HTR-8/SVneo (cell line): ENCODE measurements at places on chromosomes 3 and 15.

DNA sequence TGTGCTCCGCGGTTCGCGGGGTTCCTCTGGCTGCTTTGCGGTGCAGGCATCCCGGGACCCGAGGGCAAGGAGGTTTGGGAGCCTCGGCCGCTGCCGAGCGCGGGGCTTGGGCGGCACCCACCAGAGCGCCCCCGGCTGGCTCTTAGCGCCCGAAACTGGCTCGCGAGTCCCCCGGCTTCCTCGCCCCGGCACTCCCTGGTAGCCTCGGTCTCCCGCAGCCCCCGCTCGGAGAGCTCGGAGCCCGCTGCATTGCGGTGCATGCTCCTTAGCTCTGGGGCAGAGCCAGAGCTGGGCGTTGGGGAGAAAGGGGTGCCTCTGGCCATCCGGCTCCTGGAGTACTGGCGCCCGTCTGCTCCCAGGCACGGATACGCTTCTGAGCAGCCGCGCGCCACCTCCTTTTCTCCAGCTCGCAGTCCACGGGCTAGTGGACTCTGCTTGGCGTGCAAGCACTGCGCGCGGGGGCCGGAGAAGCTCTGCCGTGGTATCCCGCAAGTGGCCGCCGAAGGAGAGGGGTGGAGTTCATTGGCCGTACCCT lies 753 bp downstream of the EPHB1 start:
- DNase-seq: no peak

GRCh38 chr3:133820129-133820528 lies 14.5 kb downstream of the SRPRB start:
- DNase-seq: no peak

- no peak for DNase-seq
Observed at GRCh38 chr3:82002986-82003642, 241.7 kb upstream of the GBE1 start.

DNA sequence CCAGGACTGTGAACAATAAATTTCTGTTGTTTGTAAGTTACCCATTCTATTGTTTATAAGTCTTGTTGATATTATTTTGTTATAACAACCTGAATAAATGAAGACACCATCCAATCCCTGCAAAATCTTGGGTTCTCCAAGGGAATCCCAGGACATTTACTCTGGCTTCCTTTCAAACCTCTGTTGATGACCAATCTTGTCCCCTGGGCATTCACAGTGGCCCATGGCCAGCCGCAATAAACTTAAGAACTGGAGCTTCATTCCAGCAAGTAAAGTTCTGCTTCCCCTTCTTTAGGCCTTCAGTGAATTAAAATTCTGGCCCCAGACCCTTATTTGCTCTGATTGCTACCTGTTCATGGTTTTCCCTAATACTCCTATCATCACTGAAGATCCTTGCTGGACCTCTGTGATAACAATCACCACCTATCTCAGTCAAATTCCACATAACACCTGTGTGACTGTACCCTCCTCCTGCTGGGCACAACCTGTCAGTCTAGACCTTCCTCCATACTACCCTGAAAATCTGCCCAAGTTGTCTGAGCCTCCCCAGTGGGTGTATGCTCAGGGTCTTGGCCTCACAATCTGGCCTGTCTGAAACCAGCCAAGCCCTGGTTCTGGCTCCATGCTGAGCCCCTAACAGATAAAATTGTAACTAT lies 153.1 kb downstream of the SEMA6D start:
- no peak for DNase-seq

DNA sequence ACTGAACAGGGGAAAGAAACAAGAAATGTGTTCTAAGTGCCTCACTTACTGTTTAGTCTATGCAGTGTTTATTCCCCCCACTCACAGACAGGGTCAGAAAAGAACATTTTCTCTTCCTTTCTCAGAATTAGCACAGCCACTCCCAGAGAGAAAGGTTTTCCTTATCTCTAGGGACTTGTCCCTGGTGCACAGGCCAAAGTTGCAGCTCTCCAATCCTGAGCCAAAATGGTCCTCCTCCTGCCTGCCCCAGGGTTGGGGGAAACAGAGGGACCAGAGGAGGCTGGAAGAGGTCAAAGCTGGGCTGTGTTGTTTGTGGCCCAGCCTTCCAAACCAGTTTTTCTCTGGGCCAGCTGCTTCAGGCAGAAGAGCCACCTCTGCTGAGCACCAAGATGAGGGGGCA lies 12.0 kb downstream of the RAB6B start:
- no peak for DNase-seq

DNA sequence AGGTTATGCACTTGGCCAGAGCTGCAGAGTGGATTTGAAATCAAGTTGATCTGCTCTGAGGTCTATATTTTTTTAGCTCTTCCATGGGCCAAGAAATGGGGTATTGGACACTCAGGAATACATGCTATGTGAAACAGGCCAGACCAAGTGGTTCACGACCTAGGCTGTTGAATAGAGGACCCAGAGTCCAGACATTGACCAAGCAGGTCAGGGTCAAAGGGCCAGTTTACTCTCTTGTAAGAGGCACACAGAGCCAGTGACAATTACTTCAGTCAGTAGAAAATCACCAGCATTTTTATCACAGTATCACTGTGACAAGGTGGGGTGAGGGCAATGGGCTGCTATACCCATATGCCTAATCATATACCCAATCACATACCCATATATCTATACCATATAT lies 320.6 kb upstream of the RORA start:
- no peak for DNase-seq

DNA sequence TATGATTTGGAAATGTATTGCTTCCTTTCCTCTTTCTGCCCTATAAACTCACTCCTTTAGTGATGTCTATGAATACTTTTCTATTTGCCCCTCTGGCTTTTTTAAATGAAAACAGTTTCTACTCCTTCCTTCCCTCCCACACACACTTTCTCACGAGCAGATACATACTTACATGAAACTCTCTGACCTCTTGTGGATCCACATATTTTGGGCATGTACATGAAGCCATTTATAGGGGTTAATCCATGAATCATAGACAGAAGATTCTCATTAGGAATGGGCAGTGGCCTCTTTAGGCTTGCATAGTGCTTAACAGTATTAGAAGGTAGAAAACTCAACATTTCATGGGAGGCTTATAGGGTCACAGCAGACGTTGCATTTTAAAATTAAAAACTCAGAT lies 24.8 kb downstream of the ANAPC13 start:
- no peak for DNase-seq

GRCh38 chr3:7546253-7546652 lies 685.3 kb downstream of the GRM7 start:
- DNase-seq: no peak

DNA sequence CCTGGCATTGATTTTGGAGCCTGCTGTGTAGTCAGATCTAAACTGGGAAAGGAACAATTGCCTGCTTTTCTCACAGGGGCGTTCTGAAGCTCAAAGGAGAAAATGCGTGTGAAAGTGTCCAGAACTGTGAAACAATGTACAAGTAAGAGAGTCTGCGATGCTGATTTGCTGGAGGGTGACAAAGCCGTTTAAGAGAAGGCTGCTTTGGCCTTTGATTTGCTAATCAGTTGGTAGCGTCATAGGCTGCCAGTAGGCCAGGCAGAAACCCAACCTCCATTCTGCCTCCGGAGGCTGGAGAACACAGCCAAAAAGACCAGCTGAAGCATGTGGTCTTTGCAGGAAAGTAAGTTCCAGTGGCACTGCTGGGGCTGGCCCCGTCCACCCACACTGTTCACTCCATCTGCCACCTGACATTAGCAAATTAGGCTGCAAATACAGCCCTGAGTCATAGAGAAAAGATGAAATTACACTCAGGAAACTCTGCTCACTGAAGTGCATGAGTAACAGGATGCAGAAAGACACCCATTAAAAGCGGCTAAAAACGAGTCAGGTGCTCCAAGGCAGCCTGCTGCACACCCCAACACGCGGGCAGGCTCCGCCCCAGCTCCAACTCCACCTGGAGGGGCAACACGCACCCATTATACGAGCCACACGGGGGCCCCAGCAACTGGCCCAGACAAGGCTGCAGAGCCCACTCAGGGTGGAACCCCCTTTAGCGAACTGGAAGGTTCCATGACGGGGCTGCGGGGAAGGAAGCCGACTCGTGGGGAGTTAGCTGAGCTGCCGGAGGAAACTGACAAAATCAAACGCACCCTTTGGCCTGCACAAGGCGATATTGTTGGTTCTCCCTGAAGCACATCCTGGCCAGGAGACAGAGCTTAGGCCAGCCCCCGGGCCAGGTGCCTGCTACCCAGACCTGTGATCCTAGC lies 31.6 kb downstream of the ZDHHC19 start:
- no peak for DNase-seq
